Left hindlimb (tissue), 1 donor: ENCODE measurements at places on chromosomes 12 and 14.

GRCh38 chr14:55180006-55180405 lies 11.4 kb downstream of the DLGAP5 start:
- DNase-seq, result no peak

DNA sequence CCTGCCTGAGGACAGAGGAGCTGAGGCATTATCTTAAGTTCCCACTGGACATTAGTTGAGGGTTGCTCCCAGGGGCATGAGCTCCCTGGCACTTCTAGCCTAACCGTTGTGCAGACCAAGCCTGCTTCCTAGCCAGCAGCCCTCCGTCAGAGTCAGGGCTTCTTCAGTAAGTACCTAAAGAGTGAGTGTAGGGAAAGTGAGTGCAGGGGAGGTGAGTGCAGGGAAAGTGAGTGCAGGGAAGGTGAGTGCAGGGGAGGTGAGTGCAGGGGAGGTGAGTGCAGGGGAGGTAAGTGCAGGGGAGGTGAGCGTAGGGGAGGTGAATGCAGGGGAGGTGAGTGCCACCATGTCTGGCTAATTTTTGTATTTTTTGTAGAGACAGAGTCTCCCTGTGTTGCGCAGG lies 190.5 kb downstream of the ESRRB start:
- DNase-seq, result no peak

DNA sequence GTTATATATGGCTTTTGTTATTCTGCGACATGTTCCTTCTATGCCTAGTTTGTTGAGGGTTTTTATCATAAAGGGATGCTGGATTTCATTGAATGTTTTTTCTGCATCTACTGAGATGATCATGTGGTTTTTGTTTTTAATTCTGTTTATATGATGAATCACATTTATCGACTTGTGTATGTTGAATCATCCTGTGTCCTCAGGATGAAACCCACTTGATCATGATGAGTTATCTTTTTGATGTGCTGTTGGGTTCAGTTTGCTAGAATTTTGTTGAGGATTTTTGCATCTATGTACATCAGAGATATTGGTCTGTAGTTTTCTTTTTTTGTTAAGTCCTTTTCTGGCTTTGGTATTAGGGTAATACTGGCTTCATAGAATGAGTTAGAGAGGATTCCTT lies 291.2 kb downstream of the AKAP6 start:
- DNase-seq, result no peak

GRCh38 chr12:101521136-101521535 lies 46.0 kb downstream of the SPIC start:
- no peak for DNase-seq

DNA sequence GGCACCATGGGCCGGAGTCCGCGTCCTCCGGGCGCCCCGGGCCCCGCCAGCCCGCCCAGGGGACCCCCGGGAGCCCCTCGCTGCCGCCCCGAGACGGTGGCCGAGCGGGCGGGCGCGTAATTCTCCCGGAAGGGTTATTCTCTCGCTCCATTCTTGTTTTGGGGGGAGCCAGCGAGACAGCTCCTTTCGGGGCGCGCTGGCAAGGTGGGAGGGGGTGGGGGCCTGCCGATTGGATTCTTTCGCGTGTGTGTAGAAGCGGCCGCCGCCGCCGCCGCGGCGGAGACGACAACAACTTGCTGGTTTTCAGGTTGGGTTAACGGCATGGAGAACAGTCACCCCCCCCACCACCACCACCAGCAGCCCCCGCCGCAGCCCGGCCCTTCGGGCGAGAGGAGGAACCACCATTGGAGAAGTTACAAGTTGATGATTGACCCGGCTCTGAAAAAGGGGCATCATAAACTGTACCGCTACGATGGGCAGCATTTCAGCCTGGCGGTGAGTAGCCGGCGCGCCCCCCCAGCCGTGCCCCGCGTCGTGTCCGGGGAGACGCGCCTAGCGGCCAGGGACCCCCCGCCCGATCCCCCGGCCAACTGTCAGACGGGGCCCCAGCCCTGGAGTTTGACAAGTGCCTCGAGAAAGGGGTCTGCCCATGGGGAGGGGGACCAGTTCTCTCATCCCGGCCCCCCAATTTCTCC lies 755 bp downstream of the SETD1B start:
- no peak for DNase-seq

DNA sequence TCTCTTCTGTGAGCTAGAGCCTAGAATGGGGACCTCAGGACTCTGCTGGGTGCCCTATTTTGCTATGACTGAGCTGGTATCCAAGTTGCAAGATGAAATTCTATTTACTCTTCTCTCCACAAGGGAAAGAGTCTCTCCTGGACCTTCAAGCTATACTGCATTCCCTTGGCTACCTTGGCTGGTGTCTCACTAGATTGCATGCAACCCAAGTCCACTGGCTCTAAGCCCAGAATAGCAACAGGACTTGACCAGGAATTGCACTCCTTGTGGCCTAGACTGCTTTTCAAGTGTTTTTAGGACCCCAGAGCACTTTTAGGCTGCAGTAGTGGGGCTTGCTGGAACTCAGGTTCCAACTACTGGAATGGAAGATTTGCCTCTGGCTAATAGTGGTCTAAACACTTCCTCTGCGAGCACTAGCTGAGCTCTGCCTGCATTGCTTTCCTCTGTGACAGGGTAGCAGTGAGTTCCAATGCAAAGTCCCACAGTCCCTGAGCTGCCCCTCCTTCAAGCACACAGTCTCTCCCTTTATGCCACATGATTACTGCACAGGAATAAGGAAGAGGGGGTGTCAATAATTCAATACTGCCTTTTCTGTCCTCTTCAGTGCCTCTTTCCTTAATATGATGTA lies 1009.1 kb upstream of the FLRT2 start:
- DNase-seq, result no peak
